ENCODE measurements at places on chromosomes 1 and 21.

DNA sequence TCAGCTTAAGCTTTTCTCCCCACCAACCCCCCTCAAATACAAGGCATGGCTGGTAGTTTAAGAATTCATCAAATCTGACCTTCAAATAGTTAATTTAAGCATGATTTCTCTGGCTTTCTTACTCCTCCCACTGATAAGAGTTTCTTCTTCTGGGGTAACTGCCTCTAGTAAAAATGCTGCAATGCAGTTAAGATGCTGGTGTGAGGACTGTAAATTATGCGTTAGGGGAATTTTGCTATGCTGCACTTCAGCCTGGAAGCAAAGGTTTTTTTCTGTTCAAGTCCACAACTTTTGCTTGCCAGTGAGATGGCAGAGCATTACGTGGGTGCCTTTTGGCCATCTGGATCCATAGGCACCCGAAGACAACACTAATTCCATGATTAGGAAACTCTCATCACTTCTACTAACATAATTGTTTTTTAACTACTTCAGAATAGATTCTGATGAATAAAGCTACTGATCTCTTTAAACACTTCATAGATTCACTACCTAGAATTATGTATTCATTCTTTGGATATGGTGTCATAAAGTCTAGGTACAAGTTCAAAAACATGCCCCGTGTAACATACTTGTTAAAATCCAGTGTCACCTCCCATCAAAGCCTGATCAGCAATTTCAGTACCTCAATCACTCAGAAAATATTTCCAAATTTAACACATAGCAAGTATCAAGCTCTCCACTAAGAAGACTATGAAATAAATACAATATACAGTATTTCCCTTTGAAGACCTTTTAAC, 8.8 kb upstream of the SMYD2 start:
- H3K27me3 ChIP-seq, result no peaks in the 10 kb centered on the region
- no peaks in the 10 kb centered on the region for H3K36me3 ChIP-seq
- H3K4me3 ChIP-seq, result no peak overlapping the region
- no peak overlapping the region for H3K27ac ChIP-seq

DNA sequence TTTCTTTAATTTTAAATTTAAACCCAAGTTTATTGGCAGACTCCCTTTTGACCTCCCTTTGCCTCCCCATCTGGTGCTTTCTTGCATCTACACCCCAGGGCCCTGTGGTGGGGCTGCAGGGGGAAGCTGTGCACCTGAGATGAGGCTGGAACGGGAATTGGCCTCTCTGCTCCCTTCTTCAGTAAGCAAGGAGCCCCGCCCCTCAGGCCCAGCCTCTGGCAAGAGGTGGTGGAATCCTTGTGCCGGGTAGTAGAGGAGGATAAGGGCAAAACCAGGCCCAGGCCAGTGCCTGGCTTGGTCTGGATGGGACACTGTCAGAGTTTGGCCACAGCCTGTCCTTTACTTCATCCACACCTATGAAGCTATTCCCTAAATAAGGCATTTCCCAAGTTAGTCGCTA, 25.1 kb downstream of the ATP8B2 start:
- H3K4me1 ChIP-seq, result peaks cover 43% of the 10 kb centered on the region
- DNase-seq, result no peak
- peak overlapping the region; percentile 36 for H3K27ac ChIP-seq
- no peak overlapping the region for H3K4me3 ChIP-seq
- peaks cover 47% of the 10 kb centered on the region for H3K36me3 ChIP-seq

GRCh38 chr1:65477414-65478378, 57.2 kb downstream of the LEPR start:
- no peak overlapping the region for H3K4me3 ChIP-seq
- no peak overlapping the region for H3K27ac ChIP-seq
- no peak for DNase-seq

DNA sequence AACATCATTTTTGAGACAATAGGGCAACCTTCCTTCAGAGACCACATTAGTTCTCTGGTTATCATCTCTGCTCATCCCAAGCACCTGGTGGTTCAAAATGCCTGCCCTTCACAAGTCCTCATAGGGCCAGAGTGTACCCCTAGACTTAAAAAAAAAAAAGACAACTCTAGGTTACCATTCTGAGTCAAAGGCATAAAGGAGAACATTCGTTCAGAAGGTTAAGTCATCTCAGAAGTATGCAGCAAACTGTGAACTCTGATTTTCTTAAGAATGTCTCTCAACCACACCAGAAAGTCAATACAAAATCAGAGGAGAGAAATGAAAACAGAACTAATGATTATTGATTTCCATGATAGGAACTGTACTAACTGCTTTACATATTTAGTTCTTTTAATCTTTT, 9.2 kb upstream of the BEND5 start:
- no peak overlapping the region for H3K4me3 ChIP-seq
- no peak overlapping the region for H3K27ac ChIP-seq
- H3K4me1 ChIP-seq, result no peaks in the 10 kb centered on the region
- no peak for DNase-seq
- H3K27me3 ChIP-seq, result no peaks in the 10 kb centered on the region

GRCh38 chr1:154629061-154629674, 21.2 kb upstream of the ADAR start:
- H3K27ac ChIP-seq, result no peak overlapping the region
- H3K4me3 ChIP-seq, result no peak overlapping the region
- H3K4me1 ChIP-seq, result peaks cover 7% of the 10 kb centered on the region
- H3K27me3 ChIP-seq, result no peaks in the 10 kb centered on the region
- no peak for DNase-seq

- peaks cover 19% of the 10 kb centered on the region for H3K36me3 ChIP-seq
- no peaks in the 10 kb centered on the region for H3K4me1 ChIP-seq
- no peaks in the 10 kb centered on the region for H3K27me3 ChIP-seq
These were observed 14.4 kb downstream of the ANP32E start for GRCh38 chr1:150221552-150221951.

DNA sequence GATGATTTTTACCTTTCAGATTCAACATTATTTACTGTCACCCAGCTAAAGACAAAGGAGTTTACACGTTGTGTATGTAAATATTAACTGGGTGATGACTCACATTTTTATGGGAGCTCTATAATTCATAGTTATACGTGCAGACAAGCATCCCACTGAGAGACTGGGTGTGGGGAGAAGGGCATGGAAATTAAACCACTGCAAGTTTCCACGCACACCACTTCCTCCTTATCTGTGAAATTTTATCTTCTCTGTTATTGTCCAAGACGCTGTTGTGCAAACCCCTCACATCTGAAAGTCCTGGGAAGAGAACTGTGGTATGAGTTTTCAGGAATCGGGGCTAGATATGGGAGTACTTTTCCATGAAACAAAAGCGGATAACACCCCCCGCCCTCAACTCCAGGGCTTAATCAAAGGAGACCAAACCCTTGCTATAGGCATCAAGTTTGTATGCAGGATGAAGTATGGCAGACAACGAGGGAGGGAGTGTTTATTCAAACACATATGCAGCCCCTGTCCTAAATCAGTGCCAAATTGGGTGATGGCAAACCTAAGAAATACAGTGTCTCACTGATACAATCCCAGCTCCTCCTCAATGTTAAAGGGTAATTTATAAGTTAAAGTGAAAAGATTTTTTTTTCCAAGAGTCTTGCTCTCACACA, 23.3 kb upstream of the DPT start:
- H3K36me3 ChIP-seq, result no peaks in the 10 kb centered on the region
- H3K27me3 ChIP-seq, result no peaks in the 10 kb centered on the region
- H3K4me3 ChIP-seq, result no peak overlapping the region
- H3K27ac ChIP-seq, result no peak overlapping the region
- DNase-seq, result no peak

DNA sequence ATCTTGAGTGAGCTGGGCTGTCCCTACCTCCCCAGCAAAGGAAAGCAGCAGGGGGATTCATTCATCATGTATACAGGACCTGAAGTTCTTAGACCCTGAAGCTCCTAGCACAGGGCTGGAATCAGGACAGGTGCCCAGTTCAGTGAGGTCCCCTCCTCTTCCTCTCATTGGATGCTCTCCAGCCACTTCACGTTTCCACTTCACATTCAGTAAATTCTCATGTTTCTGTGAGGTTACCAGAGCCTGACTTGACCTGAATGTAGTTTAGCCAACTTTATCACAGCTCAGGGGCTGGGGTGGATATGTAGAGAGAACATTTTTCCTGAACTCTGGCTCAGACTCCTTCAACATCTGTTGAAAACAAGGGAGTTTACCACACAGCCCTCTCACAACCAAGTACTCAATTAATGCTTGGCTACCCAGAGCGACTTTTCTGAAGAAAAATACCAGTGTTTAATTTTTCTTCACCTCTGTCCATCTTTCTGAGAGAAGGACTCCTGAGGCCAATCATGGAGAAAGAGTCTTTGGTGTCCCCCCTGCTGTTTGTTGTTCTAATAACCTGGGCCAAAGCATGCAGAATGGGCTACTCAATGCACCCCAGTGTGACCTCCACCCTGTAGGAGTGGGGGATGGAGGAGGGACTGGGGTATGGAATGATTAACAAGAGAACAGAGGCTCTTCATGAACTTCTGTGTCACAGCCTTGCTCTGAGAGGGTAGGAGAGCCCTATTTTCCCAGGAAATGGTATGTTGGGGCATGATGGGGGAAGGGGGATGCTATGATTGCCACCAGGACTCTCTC, 108.3 kb upstream of the FGGY start:
- no peaks in the 10 kb centered on the region for H3K4me1 ChIP-seq
- no peaks in the 10 kb centered on the region for H3K36me3 ChIP-seq
- H3K27me3 ChIP-seq, result no peaks in the 10 kb centered on the region

DNA sequence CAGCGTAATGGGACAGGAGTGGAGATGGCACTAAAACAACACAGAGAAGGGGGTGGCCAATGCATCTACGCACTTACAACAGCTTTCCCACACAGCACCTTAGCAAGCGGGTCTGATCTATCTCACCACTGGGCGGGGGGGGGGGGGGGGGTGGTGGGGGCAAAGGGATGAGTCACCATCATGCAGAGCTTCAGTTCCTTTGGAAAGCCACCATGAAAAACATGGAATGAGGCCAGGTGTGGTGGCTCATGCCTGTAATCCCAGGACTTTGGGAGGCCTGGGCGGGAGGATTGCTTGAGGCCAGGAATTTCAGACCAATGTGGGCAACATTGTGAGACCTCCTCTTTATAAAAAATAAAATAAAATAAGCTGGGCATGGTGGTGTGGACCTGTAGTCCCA, 47.2 kb downstream of the KLHDC7A start:
- DNase-seq, result no peak
- H3K4me1 ChIP-seq, result no peaks in the 10 kb centered on the region
- H3K36me3 ChIP-seq, result no peaks in the 10 kb centered on the region
- no peak overlapping the region for H3K27ac ChIP-seq

GRCh38 chr1:234734869-234735268, 124.9 kb upstream of the IRF2BP2 start:
- no peaks in the 10 kb centered on the region for H3K36me3 ChIP-seq
- no peak for DNase-seq
- peaks cover 24% of the 10 kb centered on the region for H3K4me1 ChIP-seq
- H3K27me3 ChIP-seq, result no peaks in the 10 kb centered on the region

DNA sequence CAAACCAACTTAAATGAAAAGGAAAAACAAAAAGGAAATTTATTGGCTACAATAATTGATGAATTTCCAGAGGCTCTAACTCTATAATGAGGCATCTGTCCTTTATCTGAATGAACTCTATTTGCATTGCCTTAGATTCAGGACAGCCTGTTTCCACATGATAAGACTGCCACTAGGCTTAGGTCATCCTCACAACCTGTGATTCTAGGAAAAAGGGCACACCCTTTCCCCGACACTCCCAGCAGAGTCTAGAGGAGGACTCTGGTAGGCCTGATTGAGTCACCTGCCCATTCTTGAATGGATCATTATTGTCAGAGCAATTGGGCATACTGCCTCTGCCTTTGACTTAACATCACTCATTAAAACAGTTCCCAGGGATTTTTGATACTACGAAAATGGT, 262.8 kb downstream of the TPR start:
- no peak overlapping the region for H3K27ac ChIP-seq
- no peak overlapping the region for H3K4me3 ChIP-seq
- no peaks in the 10 kb centered on the region for H3K36me3 ChIP-seq
- H3K4me1 ChIP-seq, result no peaks in the 10 kb centered on the region

- no peaks in the 10 kb centered on the region for H3K27me3 ChIP-seq
- H3K4me3 ChIP-seq, result no peak overlapping the region
- H3K27ac ChIP-seq, result no peak overlapping the region
- DNase-seq, result no peak
- H3K4me1 ChIP-seq, result no peaks in the 10 kb centered on the region
These were observed 373.8 kb downstream of the HHAT start for GRCh38 chr1:210702506-210702905.

All from effector memory CD4-positive, alpha-beta T cell (primary cell).